CD4-positive, alpha-beta T cell treated with Interferon gamma for 1 hour (primary cell): ENCODE measurements at places on chromosomes 4 and X.

DNA sequence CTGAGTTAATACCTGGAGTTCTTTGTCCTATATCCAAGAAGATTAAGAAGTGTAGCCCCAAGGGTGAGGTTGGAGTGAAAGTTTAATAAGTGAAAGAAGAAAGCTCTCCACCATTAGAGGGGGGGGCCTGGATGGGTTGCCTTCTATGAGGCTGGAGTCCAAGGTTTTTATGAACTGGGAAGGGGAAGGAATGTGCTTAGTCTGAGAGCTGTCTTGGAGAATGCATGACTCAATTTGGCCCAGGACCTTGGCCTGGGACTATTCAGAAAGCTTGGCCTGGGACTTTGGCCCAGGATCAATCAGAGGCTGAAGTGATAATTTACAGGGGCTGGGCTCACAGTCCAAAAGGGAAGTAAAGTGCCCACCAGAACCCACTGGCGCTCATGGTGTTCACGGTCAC is 1049.0 kb upstream of the GRIA3 start:
- no peak for DNase-seq

DNA sequence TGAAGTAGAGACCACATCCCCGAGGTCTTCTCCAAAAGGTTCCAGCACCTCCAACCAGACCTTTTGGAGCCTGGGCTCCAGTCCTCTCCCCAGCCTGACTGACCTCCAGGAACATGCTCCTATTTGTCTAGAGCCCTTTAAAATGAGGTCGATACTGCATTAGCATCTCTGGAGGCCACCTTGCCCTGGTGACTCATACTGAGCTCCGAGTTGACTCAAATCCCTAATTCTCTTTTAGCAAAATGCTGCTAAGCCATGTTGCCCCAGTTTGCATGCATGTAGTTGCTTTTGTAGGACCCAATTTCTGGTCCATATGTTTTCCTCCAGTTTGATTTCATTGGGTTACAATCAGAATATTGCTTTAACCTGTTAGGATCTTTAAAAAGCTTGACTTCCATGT is 43.5 kb upstream of the CITED1 start:
- DNase-seq: no peak

DNA sequence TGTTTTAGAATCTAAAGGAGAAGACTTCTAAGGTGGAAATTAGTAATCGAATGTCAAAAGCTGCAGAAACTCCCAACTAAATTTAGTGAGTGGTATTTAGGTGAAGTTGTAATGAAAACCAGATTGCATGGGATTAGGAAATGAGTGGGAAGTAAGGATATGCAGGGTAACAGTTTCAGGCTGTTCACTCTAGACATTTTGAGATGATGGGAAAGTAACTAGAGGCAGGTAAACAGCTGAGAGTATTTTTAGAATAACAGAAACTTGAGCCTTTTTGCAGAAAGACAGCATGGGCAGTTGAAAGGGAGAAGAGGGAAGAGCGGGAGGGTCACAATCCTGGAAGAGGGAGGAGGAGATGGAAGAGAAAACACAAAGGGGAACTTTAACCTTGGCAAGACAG is 12.7 kb downstream of the SPRY1 start:
- DNase-seq: no peak

DNA sequence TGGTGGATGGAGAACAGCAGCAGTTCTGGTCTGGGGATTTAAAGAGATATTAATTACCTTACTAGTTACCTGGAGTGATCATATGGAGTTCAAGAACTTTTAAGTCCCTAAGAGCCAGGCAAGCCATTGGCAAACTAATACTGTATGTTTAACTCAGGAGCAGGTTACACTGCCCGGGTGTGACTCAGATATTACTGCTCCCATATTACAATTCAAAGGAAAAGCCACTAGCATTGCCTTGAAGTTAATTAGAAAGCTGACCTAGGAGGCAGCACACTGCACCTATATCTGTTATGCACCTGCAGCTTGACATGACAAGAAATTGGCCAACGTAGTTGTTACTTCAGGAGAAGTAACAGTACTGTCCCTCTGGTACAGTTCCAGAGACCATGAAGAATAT is 47.2 kb downstream of the GRK4 start:
- DNase-seq: no peak

DNA sequence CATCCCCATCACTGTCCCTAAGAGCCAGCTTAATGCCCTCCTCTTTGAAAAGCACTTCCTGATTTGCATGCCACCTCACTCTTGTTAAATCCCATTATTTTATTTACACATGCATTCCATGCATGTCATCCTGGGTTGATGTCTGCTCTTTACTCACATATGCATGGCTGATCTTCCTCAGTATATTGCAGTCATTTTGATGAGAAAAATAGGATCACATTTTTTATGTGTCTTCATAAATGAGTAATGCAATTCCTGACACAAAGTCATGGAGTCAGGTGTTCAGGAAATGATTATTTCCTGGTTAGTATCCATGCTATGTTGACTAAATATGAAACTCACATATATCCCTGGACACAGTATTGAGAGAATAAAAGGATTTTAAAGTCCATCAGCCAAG is 204.7 kb downstream of the SLIT2 start:
- no peak for DNase-seq

DNA sequence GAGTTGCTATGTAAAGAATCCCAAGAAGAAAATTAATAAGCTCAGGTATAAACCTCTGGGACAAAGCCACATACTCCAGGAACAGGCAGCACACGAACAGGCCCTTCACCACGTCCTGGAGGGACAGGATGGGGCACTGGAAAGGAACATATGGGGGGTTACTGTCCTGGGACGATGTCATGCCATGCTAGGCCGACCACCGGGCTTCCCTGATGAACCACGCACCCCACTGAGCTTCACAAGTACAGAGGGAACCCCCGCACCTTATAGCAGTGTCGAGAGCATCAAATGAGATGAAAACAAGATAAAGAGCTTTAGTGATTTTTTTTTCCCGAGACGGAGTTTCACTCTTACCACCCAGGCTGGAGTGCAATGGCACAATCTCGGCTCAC is 19.1 kb downstream of the NOP14 start:
- DNase-seq: no peak

DNA sequence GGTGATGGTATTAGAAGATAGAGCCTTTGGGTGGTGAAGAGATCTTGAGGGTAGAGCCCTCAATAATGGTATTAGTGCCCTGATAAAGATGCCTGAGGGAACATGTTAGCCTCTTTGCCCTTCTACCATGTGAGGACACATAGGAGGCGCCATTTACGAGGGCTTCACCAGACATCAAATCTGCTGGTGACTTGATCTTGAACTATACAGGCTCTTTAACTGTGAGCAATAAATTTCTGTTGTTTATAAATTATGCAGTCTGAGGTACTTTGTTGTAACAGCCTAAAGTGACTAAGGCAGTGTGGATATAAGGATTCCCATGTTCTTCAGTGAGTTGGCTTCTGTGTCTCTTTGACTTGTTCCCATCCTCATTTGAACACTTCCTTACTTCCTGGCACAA is 11.8 kb downstream of the MOB1B start:
- no peak for DNase-seq

DNA sequence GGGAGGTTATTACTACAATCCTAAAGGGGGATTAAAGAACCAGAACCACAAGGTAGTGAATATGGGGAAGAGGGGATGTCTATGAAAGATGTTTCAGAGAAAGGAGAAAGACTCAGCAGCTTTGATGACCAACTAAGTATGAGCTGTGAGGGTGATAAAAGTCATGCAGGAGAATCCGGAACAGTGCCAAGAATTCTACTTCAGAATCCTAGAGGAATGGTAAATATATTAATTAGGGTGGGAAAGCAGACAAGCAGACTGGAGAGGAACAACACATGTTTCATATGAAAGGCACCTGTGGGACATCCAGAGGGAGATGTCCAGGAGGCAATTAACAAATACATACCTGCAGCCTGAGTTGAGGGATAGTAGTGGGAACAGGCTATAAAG is 642.2 kb upstream of the DIPK2B start:
- no peak for DNase-seq

DNA sequence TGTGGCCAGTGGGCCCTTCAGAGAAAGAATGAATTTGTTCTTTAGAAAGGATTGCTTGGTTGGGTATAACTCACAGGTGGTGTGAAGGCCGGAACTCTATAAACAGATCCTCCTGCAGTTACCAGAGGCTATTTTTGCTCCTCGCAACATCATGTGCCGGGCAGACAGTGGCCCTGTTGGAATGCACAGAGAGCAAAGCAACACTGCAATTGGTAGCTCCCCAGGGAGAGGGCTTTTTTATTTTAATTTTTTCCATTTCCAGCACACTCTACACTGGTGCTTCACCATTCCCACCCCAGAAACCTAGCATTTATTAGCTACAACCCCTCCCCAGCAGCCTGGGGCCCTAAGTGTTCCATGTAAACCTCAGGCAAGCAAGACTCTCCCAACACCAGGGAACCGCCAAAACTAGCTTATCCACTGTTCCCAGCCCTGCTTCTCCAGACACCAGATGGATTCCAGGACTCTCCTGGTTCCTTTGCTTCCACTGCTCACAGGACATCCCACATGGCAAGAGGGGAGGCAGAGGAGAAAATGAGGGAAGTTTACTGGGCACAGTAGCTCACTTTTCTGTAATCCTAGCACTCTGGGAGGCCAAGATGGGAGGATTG is 75.1 kb upstream of the TMEM164 start:
- DNase-seq: no peak

DNA sequence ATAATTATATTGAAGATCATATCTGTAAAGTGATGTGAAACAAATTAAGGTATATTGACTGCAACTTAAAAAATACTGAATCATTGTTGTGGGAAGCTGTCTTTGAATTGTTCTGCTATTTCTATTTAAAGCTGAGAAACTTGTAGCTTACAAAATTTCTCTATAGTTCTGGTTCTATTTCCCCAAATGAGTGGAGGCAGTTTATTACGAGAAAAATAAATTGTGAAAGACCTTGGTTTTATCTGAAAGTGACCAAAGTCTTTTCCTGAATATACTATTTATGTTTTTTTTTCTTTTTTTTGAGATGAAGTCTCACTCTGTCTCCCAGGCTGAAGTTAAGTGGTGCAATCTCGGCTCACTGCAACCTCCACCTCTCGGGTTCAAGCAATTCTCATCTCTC is 165.4 kb downstream of the SH3BGRL start:
- DNase-seq: no peak

GRCh38 chr4:113349430-113349829 is 300.0 kb downstream of the ANK2 start:
- no peak for DNase-seq

DNA sequence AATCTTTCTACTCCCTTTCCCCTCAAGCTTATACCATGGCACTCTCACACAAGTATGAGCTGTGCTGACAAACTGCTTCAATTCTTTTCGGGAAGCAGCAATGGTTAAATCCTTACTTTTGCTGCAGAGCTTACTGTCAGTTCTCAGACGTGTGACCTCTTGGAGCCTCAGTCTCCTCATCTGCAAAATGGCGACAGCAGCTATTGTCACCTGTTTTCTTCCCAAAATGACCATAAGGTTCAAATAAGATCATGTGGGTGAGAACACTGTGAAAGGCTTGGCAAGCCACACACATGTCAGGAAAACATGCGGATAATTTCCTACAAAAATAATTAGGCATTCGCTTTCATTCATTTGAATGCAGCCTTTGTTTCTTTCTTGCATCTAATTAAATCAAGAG is 36.8 kb upstream of the IRF2 start:
- DNase-seq: no peak
